Stimulated activated CD4-positive, alpha-beta T cell treated with anti-CD3 and anti-CD28 coated beads, Interleukin-4, amount 100 ng/mL, for 24 hours (primary cell): ENCODE measurements at places on chromosomes 6 and 20.

DNA sequence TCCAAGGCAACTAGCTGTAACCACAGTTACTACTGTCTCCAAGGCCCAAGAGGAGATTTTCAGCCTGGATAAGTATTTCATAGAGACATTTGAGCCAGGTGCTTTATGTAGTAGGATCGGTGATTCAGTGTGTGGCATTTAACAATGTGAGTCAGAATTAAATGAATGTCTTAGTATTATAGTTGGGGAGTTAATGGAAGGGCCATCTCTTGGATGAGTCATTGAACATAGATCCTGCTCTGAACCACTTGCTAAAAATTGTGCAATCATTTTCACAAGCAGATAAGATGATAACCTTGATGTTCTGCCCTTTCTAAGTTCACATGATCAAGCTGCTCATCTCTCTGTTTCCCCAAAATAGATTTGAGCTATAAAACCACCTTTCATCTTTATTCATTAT lies 668.9 kb upstream of the CITED2 start:
- DNase-seq: no peak

- no peak for DNase-seq
Observed at GRCh38 chr6:71299541-71300470, 11.2 kb downstream of the OGFRL1 start.

DNA sequence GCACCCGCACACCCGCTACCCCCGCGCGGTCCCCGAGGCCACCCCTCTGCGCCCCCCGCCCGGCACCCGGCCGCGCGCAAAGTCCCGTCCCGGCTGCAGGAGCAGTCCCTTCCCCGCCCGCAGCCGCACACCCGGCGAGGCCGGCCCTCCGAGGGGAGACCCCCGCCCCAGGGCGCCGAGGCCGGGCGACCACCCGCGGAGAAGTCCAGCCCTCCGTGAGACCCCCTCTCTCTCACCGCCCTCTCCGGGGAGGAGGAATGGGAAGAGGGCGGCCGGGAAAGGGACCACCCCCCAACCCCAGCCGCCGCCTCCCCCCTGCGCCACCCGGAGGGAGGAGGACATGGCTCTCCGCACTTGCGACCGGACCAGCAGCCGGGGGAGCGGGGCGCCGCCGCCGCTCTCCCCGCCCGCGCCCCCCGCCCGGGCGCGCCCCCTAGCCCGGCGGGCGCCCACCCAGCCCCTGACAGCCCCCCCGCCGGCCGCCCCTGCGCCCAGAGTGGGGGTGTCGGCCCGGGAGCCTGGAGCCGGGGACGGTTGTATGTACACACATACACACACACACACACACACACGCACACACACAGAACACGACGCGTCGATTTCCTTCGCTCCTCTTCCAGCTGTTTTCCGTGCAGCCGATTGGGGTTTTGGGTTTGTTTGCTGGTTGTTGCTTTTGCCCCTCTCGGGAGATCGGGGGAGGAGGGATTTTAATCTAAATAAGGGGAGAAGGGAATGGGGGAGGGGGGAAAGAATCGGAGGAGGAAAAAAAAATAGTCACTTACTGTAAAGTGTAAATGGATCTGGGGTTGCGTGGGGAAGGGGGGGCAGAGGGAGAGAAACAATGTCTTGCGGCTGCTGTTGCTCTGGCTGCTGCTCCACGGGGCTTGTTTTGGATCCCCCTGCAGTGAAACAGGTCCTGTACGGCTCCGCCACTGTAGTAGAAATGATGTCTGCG lies at the start of gene ATXN1:
TSS of gene ATXN1 (minus strand) at position 945 of the 955 bp plus-strand sequence.
- DNase-seq: peak; percentile 47

- DNase-seq: no peak
Observed at GRCh38 chr6:119974430-119975159, 625.0 kb upstream of the MAN1A1 start.

GRCh38 chr6:49142421-49143151 lies 320.5 kb downstream of the MMUT start:
- DNase-seq: no peak

GRCh38 chr6:93848031-93848742 lies 428.8 kb upstream of the EPHA7 start:
- no peak for DNase-seq

DNA sequence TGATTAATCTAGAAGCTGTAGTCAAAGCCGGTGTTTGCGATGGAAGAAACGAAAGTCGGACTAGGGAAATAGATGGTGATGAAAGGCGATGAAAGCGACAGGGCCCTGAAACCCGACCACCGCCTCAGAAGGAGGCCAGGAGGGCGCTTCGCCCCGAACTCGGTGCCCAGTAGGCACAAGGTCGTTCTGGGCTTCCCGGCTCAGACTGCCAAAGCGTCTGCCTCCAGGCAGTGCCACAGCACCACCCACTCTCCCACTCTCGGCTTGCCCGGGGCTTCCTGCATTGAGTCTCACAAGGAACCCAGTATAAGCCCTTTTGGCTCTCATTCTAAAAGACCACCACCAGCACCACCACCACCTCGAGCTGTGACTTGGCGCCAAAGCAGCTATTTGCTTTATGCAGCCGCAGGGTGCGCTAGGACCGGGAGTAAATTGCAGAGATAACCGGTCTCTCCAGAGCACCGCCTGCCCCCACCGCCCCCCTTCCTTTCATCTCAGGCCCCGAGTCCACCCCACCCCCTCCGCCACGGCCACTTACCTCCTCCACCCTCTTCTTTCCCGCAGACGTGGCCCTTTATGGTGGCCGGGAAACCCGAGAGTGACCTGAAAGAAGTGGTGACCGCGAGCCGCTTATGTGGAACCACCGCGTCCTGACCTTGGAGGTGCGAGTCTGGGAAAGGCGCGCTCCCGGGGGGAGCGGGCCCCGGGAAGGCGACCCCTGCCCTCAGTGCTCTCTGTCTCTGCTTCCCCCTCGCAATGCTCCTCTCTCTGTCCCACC lies 2.4 kb downstream of the TCF21 start:
- no peak for DNase-seq

GRCh38 chr6:11358904-11359830 lies 126.7 kb upstream of the NEDD9 start:
- DNase-seq: no peak

DNA sequence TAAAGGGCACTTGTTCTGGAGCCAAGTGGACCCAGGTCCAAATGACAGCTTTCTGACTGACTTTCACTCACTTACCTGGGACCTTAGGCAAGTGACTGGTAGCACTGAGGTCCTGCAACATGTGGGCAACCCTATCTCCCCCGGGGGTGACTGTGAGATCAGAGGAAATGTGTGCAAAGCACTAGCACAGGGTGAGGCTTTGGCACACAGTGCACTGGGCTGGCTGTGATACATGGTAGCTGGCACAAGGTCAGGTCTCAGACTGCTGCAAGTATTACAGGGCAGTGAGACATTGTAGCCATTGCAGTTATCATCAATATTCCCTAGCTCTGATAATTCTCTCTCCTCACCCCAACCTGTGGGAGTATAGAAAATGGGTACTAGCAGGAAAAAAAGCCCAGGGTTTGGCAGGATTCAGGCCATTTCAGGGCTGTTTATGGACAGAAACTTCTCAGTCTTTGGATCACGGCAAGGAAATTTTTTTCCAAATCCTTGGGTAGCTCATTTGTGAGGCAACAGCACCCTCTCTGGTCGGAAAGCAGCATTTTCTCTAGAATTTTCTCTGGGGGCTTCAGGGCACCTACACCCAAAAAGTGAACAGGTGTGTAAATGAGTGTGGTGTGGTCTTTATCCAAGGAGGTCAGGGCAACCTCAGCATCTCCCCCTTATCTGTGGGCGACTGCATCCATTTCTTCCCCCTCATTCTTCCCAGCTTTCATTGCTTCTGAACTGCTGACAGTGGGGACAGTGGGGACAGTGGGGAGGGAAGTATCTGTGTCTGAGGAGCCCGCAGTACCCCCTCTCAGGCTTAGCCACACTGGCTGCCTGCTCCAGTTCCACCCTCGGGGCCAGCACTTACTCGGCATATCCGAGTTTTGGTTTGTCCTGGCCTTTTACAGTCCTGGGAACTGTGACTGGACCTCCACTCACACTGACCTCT lies 148.7 kb upstream of the PHACTR3 start:
- no peak for DNase-seq

- DNase-seq: no peak
Observed at GRCh38 chr20:38536310-38536709, 44.7 kb upstream of the ADIG start.

DNA sequence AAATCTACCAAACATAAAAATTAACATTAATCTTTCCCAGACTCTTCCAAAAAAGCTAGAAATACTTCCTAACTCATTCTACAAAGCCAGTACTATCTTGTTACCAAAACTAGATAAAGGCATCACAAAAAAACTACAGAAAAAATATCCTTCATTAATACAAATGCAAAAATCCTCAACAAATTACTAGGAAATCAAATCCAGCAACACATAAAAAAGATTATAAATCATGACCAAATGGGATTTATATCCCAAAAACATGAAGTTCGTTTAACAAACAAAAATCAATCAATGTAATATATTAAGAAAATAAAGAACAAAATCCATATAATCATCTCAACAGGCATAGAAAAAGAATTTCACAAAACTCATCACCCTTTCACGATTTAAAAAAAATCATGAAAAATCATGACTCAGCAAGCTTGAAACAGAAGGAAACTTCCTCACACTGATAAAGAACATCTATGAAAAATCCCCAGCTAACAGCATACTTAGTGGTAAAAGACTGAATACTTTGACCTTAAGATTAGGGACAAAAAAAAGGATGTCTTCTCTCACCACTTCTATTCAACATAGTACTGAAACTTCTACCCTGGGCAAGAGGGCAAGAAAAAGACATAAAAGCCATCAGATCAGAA lies 43.2 kb downstream of the RANBP9 start:
- DNase-seq: no peak

- DNase-seq: no peak
Observed at GRCh38 chr6:11224966-11225463, 7.5 kb downstream of the NEDD9 start.

DNA sequence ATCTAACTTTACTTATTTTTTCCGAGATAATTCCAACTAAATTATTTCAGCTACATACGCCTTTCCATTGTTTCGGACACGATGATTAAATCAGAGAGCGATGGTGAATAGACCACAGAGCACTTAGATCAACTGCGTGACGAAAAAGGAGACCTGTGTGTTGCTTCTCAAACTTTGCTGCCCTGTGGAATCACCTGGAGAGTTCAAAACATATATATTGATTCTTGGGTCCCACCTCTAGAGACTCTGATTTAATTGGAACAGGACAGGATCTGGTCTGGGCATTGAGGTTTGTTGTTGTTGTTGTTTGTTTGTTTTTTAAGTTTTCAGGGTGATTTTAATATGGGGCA lies 401 bp upstream of the TNFRSF21 start:
- no peak for DNase-seq

DNA sequence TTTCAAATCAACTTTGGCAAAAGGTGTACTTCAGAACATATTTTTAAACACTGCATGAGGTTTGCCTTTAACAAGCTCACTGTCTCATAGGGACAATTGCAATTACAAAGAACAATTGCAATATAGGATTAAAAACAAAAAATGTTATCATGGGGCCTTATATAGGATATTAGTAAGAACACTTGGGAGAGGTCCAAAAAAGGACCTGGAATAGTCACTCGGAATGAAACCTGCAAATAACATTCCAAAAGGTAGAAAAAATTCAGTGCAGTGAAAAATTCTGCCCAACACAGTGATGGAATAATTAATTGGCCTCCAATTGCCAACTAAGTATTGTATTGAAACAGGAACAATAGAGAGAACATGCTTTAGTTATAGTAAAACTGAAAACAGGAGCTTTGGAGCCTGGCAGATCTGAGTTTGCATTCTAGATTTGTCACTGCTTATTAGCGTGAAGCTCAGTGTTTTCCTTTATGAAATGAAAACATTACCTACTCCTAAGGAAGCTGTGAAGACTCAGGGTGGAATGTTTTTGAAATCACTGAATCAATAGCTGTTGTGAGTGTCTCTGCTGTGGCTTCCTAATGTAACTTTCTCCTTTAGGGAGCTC lies 172.6 kb upstream of the BMP5 start:
- DNase-seq: no peak

DNA sequence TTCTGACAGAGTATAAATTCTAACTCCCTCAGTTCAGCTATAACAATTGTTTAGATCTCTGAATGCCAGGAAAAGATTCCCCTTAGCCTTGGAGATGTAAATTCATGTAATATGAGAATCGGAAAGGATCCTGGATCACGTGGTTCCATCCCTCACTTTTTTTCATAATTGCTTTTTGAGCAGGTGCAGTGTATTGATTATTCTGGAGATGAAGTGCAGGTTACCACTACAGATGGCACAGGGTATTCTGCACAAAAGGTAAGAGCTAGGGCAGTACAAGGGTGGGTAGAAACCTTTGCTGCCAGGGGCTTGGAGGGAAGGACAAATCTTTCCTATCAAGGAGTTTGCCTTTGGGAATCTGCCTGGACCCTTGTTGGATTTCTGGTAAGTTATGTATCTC lies 52.7 kb downstream of the KDM1B start:
- no peak for DNase-seq

DNA sequence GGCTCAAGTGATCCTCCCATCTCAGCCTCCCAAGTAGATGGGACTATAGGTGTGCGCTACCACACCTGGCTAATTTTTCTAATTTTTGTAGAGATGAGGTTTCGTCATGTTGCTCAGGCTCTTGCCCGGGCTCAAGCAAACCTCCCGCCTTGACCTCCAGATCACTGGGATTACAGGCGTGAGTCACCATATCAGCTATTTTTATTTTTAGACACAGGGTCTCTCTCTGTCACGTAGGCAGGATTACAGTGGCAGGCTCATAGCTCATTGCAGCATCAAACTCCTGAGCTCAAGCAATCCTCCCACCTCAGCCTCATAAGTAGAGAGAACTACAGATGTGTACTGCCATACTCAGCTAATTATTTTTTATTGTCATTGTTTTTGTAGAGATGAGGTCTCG lies 41.7 kb downstream of the SLC23A2 start:
- no peak for DNase-seq

DNA sequence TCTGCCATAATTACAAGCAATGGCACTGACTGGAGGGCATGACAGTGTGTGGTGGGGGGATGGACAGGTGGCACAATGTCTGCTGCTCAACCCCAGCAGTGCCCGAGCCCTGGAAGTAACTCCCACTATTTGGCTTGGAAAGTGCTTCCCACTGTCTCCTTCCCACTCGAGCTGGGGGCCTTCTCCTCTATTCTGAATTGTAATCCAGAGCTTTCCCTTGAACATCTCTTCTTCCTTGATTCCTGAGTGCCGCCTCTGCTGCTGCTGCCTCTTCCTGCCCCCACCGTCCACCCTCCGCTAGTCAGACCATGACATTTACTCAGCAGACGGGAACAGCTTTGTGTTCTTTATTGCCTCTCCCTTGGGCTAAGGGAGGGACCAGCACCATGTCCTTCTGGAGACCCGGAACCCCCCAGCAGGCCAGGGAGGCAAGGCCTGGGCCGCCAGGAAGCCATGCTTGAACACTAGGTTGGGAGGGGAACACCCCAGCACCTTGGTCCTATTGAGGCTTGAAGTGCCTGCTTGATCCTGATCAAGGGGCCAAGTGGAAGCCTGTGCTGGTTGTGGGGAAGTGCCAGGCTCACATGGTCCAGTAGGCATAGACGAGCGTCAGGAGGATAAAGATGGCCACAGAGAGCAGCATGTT lies 17.0 kb downstream of the CCDC167 start:
- DNase-seq: no peak

GRCh38 chr6:151089978-151090377 lies 149.8 kb upstream of the AKAP12 start:
- no peak for DNase-seq

DNA sequence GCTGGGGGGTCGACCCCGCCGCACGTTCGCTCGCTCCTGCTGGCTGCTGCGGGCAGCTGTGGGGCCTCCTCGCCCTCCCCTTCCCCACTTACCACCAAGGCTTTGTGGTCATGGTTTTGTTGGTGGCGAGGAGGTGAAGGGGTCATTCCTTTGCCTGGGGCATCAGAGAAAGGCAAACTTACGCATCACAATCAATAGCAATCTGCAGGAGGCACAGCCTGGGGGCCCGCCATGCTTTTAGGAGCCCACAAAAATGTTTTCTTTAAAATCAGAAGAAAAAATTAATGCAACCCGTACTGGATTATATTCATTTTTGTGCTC lies 137.0 kb downstream of the IMPG1 start:
- DNase-seq: no peak
